ENCODE measurements at places on chromosomes 1 and 21.
A peak's percentile ranks its signal among the peaks of the same experiment; 100 is the strongest.

- no peak for DNase-seq
These were observed 125.3 kb upstream of the CACYBP start for GRCh38 chr1:174874331-174875053.

- no peak for DNase-seq
These were observed 7.3 kb upstream of the UAP1 start for GRCh38 chr1:162554258-162554657.

DNA sequence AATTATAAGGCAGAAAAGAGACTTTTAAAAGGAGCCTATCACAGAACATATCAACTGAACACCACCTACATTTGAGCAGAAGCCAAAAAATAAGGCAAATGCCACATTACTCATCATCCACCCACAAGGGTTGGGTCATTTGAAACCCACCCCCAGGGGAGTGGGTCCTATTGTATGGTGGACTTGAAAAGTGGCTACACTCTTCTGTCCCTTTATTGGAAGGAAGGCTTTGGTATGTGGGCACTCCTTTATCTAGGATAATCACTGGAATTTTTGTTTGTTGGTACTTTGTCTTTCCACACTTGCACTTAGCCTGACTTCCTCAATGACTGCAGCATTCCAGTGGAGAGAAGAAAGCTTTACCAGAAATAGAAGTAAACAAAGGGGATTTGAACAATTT lies 157.2 kb upstream of the COL11A1 start:
- no peak for DNase-seq

GRCh38 chr1:151907363-151908139 lies 1.8 kb downstream of the THEM4 start:
- DNase-seq, result no peak

- DNase-seq, result no peak
These were observed 82.8 kb downstream of the AXDND1 start for GRCh38 chr1:179448437-179449149.

- peak; percentile 38 for DNase-seq
These were observed 729 bp downstream of the APP start for GRCh38 chr21:26169611-26170470.

GRCh38 chr1:229943988-229944743 lies 122.9 kb upstream of the GALNT2 start:
- DNase-seq, result no peak

- DNase-seq, result peak; percentile 72
These were observed 20.9 kb downstream of the S1PR1 start for GRCh38 chr1:101257500-101258325.

GRCh38 chr21:44300262-44300959 lies 558 bp downstream of the PFKL start:
- DNase-seq, result no peak

GRCh38 chr1:28845786-28846543 lies 34.0 kb downstream of the OPRD1 start:
- no peak for DNase-seq

GRCh38 chr1:206680279-206680678 lies 4.4 kb upstream of the MAPKAPK2 start:
- DNase-seq, result no peak

DNA sequence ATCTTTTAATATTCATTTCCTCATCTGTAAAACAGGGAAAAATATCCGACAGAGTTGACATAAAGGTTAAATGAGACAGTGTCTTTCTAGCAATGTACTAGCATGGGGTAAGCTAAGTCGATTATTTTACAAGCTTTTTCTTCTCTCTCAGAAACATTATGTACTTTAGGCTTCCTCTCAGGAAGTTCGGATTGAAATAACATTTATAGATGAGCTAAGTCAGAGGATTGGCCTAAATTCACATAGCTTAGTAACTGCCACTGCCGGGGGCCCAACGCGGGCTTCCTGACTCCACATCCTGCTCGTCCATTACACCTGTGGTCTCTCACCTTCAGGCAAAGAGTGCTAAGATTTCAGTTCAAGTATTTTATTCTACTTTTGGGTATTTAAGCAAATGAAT lies 462.3 kb upstream of the NFIA start:
- no peak for DNase-seq

DNA sequence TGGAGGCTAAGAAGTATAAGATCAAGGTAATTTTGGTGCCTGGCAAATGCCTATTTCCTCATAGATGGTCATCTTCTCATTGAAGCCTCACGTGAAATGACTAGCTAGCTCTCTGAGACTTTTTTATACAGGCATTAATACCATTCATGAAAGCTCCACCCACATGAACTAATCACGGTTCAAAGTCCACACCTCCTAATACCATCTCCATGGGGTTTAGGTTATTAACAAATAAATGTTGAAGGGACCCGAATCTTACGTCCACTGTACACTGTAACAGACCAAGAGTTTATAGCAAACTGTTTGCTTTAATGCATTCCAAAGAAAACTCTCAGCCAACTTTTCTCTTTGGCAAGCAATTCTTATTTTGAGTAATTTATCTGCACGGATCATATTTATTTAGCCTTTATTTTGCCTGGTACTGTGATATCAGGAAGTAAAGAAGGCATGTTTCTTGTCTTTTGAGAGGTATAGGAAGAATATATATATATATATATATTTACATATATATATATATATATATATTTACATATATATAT lies 296.1 kb upstream of the LRRC7 start:
- no peak for DNase-seq

DNA sequence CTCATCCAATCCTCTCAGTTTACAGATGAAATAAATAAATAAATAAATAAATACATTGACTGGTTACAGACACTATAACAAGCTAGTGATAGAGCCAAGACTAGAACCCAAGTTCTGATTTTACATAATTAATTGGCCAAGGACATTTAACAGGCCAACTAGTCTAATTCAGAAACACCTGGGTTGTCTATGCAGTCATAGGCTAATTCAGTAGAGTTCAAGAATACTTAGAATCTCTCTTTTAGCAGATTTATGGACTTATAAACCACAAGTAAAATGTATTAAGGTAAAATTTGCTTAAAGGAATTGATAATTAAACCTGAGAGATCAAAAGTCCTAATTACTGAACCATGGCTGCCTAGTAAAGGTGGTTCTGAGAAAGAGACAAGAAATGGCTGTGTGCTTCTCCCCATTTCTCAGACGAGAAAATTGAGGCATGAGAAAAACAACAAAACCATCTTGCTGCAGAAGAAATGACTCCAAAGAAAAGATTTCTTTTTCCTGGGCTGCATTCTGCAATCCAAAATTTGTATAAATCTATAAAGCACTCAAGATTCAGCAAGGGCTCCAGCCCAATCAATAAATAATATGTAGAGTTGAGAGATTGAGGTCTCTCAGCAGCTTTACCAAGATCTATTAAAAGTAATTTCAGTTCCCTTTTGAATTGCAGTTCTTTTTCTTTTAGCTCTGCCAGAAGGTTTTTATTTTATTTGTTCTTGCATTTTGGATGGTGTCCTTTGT lies 98.3 kb downstream of the DUSP10 start:
- no peak for DNase-seq

- DNase-seq, result peak; percentile 76
These were observed 246.3 kb upstream of the RAB4A start for GRCh38 chr1:229024528-229025130.

DNA sequence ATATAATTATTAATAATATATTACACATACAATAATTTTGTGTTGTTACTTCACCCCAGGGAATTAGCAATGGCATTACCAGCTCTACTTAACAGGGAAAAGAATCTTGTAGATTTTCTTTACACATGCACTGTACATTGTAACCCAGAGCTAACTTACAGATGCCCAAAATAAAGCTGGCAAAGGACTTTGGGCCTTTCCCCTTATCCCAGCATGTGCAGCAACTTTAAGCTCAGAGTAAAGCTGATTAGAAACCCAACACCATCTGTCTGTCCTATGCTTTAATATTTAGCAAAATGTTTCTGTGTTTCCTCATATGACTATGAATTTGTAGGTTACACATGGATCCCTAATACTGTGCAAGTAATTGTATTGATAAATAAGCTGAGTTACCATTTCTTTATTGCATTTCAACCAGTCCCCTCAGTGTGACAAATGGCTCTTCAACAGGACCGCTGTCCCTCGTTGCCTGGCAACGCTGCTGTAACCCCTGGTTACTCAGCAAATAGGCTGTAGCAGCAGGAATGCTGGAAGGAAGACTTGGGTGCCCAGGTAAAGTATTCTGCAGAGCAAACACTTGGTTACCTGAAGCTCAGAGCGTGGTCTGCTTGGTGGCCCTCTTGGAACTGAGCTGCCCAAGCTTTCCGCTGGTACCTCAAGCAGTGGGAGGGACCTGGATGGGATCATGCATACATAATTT lies at the start of gene USH2A:
Gene USH2A, minus strand, starts transcription at position 628 of the 700 bp plus-strand sequence. CDS start 1,112 bp downstream, outside the sequence.
- no peak for DNase-seq

- no peak for DNase-seq
These were observed 100.9 kb downstream of the DDX20 start for GRCh38 chr1:111856411-111857185.

- DNase-seq, result no peak
These were observed 14.7 kb downstream of the ZNF648 start for GRCh38 chr1:182046763-182047162.

DNA sequence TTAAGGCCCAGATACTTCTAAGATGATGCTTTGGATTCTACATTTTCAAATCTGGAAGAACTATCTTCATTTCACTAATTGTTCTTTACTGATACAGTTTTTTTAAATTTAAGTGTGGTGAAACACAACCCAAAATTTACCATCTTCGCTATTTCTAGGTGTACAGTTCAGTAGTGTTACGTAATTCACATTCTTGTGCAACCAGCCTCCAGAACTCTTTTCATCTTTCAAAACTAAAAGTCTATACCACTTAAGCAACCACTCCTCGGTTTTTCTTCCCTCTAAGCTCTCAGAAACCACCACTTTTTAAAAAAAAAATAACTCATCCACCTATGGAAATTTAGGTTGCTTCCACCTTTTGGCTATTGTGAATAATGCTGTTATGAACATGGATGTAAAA lies 220.7 kb downstream of the PDE4B start:
- no peak for DNase-seq

DNA sequence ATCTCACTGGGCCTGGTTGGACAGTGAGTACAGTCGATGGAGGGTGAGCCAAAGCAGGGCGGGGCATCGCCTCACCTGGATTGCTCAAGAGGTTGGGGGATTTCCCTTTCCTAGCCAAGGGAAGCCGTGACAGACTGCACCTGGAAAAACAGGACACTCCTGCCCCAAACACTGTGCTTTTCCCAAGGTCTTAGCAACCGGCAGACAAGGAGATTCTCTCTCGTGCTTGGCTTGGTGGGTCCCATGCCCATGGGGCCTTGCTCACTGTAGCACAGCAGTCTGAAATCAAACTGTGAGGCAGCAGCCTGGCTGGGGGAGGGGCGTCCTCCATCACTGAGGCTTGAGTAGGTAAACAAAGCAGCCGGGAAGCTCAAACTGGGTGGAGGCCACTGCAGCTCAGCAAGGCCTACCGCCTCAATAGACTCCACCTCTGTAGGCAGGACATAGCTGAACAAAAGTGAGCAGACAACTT lies 11.3 kb downstream of the C1orf105 start:
- no peak for DNase-seq

DNA sequence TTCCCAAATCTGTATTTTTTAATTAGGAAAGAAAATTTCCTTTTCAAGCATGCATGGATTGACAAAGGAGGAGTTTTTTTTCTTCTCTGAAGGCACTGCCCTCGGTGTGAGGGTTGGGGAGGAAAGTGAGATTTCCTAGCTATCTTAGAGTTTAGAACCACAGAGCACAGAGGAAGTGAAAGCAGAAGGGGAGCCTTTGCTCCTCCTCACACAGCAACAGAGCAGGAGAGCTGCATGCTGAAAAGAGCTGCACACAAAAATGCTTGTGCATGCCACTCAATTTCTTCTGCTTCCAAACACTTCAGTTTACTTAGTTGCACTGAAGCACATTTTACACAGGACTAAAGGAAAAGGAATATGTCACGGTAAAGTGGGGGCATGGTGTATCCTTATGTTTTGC lies 308.1 kb downstream of the GPATCH2 start:
- no peak for DNase-seq

DNA sequence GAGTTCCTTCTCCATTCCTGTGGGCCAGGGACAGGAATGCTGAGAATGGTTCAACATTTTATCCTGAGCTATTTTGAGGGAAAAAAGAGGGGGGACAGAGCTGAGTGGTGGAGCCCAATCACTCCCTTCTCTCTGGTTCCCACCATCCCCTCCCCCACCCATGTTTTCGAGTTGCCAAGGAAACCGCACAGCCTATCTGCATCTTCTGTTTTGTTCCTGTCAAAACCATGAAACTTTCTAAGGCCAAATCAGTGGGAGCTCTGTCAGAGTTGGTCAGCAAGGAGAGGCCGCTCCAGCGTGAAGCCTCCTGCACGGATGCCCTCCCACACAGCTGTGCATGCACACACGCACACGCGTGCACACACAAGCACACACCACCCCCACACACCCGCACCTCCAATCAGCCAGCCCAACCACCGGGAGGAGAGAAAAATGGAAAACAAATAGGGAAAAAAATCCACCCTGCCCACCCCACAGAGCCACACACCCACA lies 54.5 kb upstream of the ATP2B4 start:
- DNase-seq, result no peak

GRCh38 chr1:247268390-247269045 lies 12.6 kb downstream of the VN1R5 start:
- DNase-seq, result no peak

DNA sequence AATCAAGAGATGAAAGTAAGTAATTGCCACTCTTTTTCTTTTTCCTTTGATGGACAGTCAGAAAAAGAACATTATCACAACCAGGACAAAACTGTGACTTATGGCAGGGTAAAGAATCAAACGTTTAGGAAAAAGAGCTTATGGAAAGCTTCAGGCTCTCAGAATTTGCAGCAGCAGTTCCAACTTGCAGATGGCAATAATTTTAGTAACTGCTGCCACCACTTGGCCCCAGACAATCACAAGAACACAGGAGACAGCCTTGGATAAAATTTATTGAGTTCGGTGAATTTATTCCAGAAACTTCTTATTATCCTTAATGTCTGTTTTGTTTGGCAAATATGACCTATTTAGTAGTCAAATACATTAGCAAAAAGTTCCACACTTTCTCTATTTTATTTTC lies 804.4 kb downstream of the BRINP3 start:
- no peak for DNase-seq

GRCh38 chr1:55284856-55285255 lies 69.7 kb upstream of the USP24 start:
- DNase-seq, result peak; percentile 45

- no peak for DNase-seq
These were observed 316.2 kb downstream of the HMCN1 start for GRCh38 chr1:186050360-186050759.

- peak; percentile 81 for DNase-seq
These were observed 64.8 kb downstream of the ALPL start for GRCh38 chr1:21573971-21574465.

- DNase-seq, result peak; percentile 13
These were observed 83.8 kb downstream of the STUM start for GRCh38 chr1:226632169-226632879.

GRCh38 chr1:214364786-214365295 lies 83.9 kb downstream of the SMYD2 start:
- DNase-seq, result peak; percentile 82
